Osteocyte (in vitro differentiated cells): ENCODE measurements at places on chromosomes 5 and 9. TPM values are rescaled to one million over a fixed set of nuclear protein-coding genes. Genes with fewer than 3 reads are reported as not detected.

- peaks cover 65% of the 10 kb centered on the region for H3K4me1 ChIP-seq
- H3K27ac ChIP-seq, result no peak overlapping the region
- DNase-seq, result no peak
- no peaks in the 10 kb centered on the region for H3K27me3 ChIP-seq
These were observed 18.0 kb downstream of the MAP3K1 start for GRCh38 chr5:56833325-56833724.

DNA sequence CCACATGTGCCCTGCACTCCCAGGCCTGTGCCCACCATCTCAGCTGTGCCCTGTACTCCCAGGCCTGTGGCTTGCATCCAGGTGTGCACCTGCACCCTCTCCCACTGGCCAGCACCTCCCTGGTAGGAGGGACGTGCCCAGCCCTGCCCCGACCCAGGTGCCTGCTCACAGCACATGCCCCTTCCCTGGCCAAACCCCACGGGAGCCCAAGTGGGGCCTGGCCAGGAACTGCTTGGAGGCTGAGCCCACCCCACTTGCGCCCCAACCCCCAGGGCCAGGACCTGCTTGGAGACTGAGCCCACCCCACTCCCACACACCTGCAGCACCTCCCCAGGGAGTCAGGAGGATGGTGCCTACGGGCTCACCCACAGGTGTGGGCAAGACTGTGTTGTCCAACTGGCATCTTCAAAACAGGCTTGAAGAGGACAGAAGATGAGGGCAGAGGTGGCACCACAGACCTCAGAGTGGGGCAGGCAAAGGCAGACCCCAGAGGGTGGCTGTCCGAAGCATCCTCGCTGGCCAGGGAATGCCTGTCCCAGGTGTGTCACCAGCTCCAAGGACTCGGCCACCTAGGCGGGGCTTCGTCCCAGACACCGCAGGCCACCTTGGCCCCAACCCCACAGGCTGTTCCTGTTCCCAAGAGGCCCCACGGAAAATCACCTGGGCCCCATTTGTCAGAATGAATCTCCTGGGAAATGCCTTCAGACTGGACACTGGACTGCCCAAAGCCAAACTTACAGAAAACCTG, 10.8 kb downstream of the ZDHHC11B start:
- H3K36me3 ChIP-seq, result no peaks in the 10 kb centered on the region
- no peak overlapping the region for H3K4me3 ChIP-seq
- H3K4me1 ChIP-seq, result no peaks in the 10 kb centered on the region
- DNase-seq, result no peak
- no peak overlapping the region for H3K27ac ChIP-seq

REEP2 gene
- total RNA-seq, result 15.4 and 18.3 TPM in 2 replicates

ARAP3 gene
- total RNA-seq, result 1.3 and 2.0 TPM in 2 replicates

GFRA3 gene
- 0.18 TPM in 1 of 2 replicates, not detected in the other for total RNA-seq
